ENCODE measurements at places on chromosomes 3 and 15. TPM values are rescaled to one million over a fixed set of nuclear protein-coding genes. Genes with fewer than 3 reads are reported as not detected.

- no peak overlapping the region for H3K27ac ChIP-seq
- DNase-seq, result no peak
- H3K27me3 ChIP-seq, result no peaks in the 10 kb centered on the region
These were observed 175.5 kb downstream of the ATG7 start for GRCh38 chr3:11447584-11448200.

DNA sequence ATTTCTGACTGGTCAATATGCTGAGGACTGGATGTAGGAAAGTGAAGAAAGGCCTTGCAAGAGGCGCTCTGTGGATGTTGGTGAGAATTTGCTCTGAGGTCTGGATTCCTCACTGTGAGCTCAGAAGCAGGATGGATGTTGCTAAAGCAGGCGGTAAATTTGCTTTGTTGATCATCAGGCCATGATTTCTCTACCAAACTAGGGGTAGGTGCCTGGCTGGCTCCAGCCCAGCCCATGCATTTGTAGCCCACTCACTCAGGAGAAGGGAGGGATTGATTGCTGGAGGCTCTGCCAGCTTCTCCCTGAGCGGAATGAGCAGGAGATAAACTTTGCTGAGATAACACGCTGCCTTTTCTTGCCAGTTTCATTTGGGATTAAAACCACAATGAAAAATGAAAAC lies 44.3 kb upstream of the NTRK3 start:
- H3K36me3 ChIP-seq, result no peaks in the 10 kb centered on the region
- no peak overlapping the region for H3K4me3 ChIP-seq
- no peak for DNase-seq
- no peak overlapping the region for H3K27ac ChIP-seq
- H3K27me3 ChIP-seq, result no peaks in the 10 kb centered on the region
- H3K4me1 ChIP-seq, result no peaks in the 10 kb centered on the region

- no peak overlapping the region for H3K4me3 ChIP-seq
- no peaks in the 10 kb centered on the region for H3K4me1 ChIP-seq
- DNase-seq, result no peak
- H3K36me3 ChIP-seq, result peaks cover 1% of the 10 kb centered on the region
These were observed 44.6 kb upstream of the LIMD1 start for GRCh38 chr3:45549961-45550360.

DNA sequence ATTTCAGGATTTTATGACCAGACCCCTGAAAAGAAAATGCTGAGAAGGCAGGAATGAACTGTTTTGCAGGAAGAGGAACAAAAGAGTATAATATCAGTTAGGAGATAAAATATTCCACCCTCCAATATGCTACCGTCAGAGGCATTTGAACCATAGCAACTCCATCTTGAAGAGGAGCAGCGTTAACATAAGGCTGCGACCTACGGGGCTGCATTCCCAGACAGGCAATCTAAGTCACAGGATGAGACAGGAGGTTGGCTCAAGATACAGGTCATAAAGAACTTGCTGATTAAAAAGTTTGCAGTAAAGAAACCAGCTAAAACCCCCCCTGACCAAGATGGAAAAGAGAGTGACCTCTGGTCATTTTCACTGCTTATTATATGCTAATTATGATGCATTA lies 22.9 kb downstream of the CCDC39 start:
- no peaks in the 10 kb centered on the region for H3K4me1 ChIP-seq
- no peak overlapping the region for H3K27ac ChIP-seq
- no peak overlapping the region for H3K4me3 ChIP-seq
- no peak for DNase-seq

SLITRK3 gene
- total RNA-seq, result not detected
